Stimulated activated CD4-positive, alpha-beta T cell treated with anti-CD3 and anti-CD28 coated beads, Interleukin-12 subunit alpha, Interleukin-12 subunit beta, amount 100 ng/mL, for 4 hours (primary cell): ENCODE measurements at places on chromosomes 7 and 10.
A peak's percentile ranks its signal among the peaks of the same experiment; 100 is the strongest.

DNA sequence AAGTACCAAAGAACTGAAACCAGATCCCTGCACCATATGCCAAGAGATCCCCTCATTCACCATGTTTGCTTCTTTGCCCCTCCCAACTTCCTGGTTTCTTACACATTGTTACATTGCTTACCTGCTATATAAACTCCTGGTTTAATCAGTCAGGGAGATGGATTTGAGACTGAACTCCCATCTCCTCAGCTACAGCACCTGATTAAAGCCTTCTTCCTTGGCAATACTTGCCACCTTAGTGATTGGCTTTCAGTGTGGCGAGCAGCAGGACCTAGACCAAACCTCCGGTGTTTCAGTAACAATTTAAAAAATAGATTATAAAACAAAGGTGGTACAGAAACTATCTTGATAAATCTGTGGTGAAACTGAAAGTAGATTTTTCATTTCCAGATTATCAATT is 122.6 kb downstream of the ST7 start:
- DNase-seq: no peak

GRCh38 chr7:7946486-7946885 is 22.1 kb upstream of the GLCCI1 start:
- no peak for DNase-seq

DNA sequence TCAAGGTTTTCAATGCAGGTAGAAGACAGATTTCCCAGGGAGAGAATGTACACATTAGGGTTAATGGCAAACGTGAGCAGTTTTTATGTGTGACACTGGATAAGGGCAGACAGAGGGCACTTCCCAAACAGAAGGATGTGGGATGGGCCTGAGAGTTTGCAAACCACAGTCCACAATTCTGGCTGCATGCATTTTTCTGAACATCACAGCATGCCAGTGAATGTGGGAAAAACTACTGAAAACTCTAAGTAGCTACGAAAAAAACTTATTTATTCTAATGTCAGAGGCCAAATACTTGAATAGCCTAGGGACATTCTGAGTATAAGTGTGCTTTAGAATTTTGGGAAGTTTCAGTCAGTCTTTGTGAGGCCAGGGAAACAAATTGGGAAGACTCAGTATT is 145.9 kb downstream of the NRCAM start:
- no peak for DNase-seq

GRCh38 chr10:122990278-122990677 is 10.1 kb downstream of the PSTK start:
- no peak for DNase-seq

- DNase-seq: no peak
Measured at GRCh38 chr7:98128346-98128745, 21.7 kb downstream of the LMTK2 start.

DNA sequence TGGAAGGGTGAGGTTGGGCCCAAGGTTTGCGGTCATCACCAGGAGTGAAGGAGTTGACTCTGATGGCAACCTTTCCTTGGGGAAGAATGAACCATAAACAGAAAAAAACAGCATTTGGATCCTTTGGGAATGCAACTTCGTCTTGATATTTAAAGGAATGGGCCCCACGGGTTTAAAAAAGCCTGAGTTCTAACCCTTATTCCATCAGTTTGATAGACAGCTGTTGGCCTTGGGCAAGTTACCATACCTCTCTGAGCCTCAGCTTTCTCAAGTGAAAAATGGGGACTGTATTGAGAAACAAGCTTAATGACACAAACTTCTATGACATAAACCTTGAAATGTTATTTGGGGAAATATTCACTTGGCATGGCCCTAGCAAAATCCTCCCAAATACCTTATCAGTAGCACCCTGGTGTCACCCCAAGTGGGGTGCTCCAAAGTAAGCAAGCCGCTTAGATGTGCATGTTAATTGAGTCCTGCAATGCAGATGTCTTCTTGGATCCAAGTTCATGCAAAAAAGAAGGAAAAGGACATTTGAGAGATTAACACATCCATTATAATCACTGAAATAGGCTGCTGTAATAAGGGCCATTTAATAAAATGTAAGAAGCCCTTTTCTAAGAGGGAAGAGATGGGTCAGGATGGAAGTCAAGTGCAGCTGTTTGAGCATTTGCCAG is 13.8 kb downstream of the MXI1 start:
- DNase-seq: no peak

DNA sequence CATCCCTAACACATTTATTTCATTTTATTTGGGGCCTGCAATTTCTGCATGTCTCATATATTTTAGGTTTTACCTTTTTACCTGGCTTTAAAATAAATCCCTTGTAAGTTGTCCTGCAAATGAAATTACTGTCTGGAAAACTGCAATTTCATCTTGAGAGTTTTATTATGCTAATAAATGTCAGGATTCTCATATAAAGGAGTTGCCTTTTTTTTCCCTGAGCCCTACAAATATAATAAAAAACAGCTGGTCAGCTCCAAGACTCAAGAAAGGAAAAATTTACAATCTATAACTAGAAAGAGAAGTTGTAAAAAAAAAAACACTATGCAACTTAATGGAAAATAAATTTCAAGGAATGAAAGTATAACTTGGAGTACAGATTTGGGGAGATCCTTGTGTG is 108.7 kb downstream of the SH2D4B start:
- DNase-seq: no peak

- DNase-seq: no peak
Measured at GRCh38 chr10:107542607-107543006, 378.1 kb upstream of the SORCS1 start.

DNA sequence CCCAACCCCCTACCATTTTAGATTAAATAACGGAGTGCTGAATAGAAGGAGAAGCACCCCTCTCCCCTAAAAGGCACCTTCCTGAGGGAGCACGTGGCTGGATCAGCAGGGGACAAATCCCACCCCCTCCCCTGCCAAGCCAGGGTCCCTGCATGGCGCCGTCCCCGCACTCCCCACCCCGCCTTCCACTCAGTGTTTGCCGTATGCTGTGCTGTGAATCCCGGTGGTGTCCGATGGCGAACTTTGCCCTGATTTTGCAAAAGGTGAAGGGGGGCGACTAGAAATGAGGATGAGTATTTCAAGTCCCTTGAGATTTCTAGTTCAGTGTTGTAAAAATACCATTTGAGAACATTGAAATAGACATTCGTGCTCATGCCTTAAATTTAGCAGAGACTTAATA is 83.5 kb upstream of the SH2B2 start:
- no peak for DNase-seq

GRCh38 chr7:53690411-53690810 is 655.0 kb downstream of the POM121L12 start:
- no peak for DNase-seq

DNA sequence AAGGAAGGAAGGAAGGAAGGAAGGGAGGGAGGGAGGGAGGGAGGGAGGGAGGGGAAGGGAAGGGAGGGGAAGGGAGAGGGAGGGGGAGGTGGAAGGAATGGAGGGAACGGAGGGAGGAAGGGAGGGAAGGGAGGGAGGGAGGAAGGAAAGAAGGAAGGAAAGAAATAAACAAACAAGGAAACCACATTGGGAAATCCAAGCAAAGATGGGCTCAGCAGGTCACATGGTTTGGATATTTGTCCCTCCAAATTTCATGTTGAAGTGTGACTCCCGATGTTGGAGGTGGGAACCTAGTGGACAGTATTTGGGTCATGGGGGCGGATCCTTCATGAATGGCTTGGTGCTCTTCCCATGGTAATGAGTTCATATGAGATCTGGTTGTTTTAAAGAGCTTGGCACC is 454.6 kb upstream of the C7orf33 start:
- no peak for DNase-seq

- no peak for DNase-seq
Measured at GRCh38 chr10:17368708-17369272, 85.6 kb downstream of the ST8SIA6 start.

- DNase-seq: no peak
Measured at GRCh38 chr7:29652556-29652955, 88.9 kb downstream of the PRR15 start.

DNA sequence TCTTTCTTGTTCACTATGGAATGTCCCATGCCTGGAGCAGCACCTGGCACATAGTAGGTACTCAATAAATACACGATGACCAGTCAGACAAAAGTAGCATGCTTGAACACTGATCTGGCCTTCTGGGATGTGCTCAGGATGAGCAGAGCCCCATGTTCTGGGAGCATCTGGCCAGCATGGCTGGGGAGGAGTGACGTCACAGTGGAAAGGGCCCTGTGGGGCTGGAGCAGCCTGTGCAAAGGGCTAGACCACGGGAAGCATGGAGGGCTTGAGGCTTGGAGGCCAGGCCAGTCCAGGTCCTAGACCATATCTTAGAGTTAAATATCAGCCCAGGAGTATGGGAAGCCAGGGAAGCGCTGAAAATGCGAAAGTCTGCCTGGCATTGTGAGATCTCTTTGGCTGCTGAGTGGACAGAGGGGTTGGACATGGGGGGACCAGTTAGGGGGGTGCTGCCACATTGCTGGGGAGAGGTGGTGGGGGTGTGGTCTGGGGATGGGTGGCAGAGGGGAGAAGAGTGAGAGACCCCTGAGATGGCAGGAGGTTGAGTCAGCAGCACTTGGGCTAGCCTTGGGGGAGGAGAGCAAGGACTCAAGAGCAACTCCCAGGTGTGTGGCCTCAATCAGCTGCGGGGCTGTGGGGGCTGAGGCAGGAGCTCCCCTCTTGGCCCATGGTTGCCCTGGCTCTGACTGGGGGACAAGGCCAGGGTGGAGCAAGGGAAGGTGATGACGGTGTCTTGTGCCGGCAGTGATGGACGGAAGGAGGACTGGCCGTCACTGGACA is 34.9 kb downstream of the ZCCHC24 start:
- no peak for DNase-seq

DNA sequence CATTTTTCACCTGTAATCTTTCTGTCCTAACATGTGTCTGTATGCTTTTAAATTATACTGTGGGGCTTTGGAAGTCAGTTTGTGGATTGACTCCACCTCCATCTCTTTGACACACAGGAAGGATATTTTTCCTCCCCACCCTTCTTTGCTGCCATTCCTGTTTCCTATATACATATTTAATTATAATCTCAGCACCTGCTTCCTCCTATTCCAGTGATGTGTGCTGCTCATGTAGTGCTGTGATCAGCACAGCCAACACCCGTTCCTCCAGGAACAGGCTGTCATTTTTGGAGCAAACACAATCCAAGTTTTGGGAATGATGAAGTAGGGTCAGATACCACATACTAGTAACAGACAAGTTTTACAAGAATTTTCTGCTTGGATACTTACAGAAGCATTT is 135.0 kb upstream of the PRPS1L1 start:
- no peak for DNase-seq

- DNase-seq: no peak
Measured at GRCh38 chr7:30147223-30147622, 12.4 kb downstream of the MTURN start.

DNA sequence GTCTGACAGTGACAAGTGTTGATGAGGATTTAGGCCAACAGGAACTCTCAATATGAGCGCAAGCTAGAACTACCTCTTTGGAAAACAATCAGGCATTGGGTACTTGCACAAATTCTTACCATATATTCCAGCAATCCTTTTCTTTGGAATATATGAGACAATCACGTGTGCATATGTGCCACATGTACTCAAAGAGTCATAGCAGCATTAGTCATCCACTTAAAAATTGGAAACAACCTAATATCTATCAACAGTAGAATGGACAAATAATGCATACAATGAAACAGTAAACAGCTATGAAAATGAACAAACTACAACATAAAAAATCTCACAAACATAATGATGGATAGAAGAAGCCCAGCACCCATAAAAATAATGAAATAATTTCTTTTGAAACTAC is 179.7 kb downstream of the GLI3 start:
- no peak for DNase-seq

DNA sequence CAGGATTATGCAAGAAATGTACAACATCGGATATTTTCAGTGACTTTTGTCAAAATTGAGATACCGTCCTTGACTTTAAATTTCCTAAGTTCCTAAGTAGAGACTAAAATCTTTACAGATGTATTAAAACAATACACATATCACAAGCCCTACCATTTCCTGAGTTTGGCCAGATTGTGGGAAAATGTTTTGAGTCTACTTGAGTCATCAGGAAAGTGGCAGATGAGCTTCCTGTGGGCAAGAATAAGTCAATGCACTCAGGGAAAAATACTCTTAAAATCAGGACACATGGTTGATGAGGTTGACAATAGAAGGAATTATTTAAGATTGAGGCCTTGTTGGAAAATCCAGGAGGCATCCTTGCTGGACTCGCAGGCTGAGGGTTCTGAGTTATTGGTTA is 162.5 kb downstream of the SNX10 start:
- no peak for DNase-seq

GRCh38 chr10:130491693-130492050 is 355.5 kb downstream of the GLRX3 start:
- DNase-seq: no peak

DNA sequence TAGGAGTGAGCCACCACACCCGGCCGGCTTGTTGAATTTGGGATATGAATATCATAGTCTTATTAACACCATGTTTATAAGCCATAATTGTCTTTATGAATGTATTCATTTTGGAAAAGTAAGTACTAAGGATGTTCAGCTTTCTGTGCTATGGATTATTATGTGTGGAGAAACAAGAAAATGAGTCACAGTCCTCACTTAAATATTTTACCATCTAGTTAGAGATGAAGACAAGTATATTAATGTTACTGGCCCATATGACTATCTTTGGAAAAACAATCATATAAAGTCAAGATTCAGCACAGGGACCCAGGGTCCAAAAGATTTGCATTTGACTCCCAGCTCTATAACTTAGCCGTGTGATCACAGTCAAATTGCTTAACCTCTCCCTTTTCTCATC is 9.8 kb upstream of the TOMM7 start:
- DNase-seq: no peak

- DNase-seq: no peak
Measured at GRCh38 chr10:108436096-108436495, 1271.6 kb upstream of the SORCS1 start.

- no peak for DNase-seq
Measured at GRCh38 chr7:35753761-35754603, 46.9 kb upstream of the SEPTIN7 start.

GRCh38 chr7:124376111-124376510 is 343.2 kb upstream of the TMEM229A start:
- DNase-seq: no peak

GRCh38 chr10:69043931-69044531 is 43.9 kb upstream of the SRGN start:
- DNase-seq: peak; percentile 23

DNA sequence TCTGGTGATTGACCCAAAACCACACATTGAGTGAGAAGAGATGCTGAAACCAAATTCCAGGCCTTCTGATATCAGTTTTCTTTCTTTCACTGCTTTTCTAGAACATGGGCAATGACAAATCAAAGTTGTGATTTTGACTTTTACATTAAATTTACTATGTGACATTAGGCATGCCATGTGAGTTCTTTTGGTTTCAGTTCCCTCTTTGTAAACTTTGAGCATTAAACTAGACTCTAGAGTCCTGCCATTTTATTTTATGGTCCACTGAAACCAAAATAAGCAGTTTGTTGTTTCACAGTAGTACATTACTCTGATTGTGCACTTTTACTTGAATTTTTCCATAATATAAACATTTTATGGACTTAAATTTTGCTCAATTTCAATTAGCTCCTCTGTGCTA is 381.1 kb upstream of the SEMA3D start:
- no peak for DNase-seq

DNA sequence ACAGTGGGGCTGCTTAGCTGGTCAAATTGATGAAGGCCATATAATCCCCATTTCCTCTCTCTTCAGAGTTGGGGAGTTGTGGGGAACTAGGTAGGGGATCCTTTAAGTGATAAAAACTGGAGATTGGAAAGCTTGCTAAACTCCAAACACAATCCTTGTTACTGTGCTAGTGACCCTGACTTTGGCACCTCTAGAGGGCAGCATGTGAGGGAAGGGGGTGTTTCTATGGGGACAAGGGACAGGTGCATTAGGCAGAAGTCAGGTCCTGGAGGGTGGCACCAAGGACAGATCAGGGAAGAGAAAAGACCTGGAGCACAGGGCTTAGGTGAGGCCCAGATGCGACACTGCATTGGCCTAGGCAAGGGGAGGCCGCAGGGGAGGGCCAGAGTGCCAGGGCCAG is 66.9 kb downstream of the CDHR3 start:
- DNase-seq: no peak
